ENCODE measurements at places on chromosomes 6 and 20. TPM values are rescaled to one million over a fixed set of nuclear protein-coding genes. Genes with fewer than 3 reads are reported as not detected.

TREM2 gene
- 0.46 TPM for total RNA-seq

DNA sequence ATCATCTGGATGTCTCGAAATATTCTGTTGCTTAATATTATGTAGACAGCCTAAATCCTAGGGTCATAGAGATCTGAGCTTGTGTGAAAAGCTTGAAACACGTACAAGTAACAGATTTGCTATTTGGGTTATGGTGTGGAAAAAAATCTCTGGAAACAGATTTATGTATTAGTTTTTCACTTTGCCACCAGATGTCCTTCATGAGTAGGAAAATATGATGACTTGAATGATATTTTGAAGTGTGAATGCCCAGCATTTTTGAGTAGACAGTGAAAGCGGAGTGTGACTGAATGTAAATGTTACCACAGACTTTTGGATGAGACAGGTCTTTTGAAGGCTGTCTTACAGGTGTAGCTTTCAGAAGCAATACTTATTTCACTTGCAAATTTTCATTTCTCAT lies 4.2 kb upstream of the BMP6 start:
- no peak for DNase-seq

DNA sequence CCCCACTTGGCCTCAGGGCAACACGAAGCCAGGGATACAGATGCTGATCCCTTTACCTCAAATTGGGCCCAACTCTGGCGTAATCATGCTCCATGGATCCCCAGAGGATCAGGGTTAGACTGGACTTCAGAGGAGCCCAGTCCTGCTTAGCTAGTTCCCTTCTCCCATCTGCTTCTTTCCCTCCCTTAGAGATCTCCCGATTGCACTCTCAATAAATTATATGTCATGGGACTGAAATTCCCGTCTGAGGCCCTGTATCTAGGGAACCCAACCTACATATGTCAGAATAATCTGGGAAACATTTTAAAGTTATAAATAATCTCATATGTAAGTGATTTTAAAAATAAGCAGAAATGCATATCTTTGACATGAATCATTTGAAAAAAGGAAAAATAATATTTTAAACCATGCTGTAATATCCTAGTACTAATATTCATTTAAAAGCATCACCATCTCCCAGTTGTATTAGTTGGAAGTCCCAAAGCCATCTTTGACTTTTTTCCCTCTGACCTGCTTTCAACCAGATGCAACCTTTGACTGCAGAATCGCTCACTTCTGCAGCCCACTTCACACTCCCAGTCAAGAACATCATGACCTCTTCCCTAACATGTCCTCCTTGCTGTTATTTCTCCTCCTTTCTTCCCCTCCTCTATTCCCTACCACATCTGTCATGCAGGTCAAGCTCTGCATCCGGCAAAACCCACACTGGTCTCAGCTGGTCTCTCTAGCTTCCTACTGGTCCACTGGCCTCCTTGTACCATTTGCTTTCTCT lies 393.6 kb downstream of the BTBD3 start:
- no peak for DNase-seq

DNA sequence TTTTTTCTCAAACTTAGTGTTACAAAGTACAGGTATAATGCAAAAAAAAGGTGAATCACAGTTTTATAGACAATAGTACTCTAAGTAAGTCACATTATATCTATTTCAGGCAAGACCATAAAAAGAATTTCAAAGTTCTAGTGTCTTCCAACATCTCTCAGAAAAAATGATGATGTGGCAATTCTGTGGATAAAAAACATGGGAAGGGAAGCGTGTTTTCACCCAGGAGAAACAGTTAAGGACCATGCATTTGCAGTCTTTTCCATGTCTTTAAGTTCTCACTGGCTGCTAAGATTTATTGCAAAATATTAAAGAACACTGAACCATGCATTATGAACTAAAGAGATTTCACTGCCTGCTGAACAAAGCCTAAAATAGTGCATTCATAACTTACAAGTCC lies 1.8 kb downstream of the SSR1 start:
- DNase-seq: no peak

DNA sequence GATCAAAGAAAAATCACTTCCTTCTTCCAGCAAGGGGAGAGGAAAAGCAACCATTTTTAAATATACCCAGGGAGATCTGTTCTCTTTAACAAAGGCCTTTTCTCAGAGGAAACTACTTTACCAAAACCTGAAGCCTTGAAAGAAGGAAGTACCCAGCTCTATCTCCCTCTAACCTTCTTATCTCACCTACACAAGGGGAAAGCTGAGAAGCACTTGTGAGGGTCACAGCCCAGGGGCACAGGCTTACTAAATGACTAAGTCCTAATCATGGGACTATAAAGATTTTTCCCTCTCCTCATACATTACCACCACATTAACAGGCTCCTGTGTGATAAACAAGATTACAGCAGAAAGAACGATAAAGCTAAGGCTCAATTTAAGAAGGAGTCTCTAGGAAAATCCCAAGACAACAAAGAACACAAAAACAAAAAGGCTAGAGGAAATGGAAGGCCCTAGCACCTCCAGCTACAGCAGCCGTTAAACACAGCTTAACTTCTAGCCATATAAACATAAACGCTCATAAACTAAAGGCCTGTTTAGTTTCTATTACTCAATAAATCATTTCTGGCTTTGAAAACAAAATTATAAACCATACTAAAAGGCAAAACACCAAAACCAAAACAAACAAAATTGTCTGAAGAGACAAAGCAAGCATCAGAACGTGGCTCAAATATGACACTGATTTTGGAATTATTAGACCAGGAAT lies 284.9 kb upstream of the ECI2 start:
- DNase-seq: no peak

GRCh38 chr6:33700391-33701050 lies 11.0 kb downstream of the UQCC2 start:
- no peak for DNase-seq
